ENCODE measurements at places on chromosomes 3 and 15. TPM values are rescaled to one million over a fixed set of nuclear protein-coding genes. Genes with fewer than 3 reads are reported as not detected.

Gene GLDN
- 0.49 TPM for total RNA-seq

DNA sequence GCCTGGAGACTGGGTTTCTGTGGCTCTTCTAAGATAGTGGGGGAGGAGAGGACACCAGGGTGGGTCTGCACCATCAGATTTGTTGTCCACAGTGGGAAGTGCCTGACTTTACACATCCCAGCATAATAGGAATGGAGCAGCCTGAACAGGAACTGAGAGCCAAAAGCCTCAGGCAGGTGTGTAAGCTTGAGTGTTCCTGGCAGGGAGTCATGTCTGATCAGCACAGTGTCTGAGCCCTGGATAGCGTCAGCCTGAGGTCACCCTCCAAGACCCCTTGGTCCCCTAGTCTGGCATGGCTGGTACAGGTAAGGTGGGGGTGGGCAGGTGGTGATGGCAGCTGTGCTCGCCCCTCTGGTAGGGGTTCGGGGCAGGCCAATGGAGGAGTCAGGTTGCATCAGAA is 20.2 kb downstream of the INSYN1 start:
- no peak for DNase-seq

Gene TTLL13
- total RNA-seq, result 0.47 TPM

DNA sequence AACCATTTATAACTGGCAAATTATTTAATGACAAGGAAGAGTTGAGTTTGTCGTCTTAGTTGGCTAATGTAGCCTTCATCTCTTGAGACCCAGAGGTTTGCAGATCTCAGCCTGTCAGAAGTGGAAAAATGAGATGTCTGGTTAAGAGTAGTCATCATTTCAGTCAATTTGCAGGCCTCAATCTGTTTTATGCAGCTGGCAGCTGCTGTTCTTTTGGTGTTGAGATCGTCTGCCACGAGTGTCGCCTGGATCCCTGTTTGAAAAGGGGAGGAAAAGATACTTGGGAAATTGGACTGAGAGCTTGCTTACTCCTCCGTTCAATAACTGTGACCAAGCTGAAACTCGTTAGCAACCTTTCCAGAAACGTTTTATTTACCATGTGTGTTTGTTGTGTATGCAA is 2.3 kb downstream of the PHLDB2 start:
- DNase-seq, result no peak

Gene GUCA1C
- total RNA-seq, result not detected

DNA sequence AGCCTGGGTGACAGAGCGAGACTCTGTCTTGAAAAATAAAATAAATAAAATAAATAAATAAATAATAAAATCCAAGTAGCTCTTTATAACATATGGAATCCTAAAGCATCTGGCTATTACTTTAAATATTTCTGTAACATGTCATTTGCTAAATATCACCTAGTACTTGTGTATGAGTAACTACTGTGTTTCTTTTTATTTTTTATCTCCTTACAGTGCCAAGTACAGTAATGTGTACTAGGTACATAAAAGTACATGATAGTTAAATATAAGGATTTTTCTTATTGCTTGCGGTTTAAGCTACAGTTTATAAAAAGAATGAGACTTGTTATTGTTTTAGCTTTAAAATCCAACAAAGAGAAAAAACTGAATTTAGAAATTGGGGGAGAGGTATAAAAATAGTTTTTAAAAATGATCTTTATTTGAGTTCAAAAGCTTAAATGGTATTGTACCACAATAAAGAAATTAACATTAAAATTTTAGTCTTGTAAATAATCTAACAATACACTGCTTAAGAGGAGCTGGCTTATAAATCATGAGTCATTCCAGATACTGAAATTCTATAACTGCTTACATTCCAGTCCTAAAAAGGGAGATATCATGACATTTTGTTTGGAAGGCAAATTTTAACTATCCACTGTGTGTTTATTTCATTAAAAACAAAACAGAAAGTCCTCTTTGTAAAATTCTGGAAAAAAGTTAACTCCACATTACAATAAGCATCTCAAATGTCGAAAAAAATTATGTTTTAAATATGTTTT is 73.1 kb downstream of the FGF7 start:
- DNase-seq, result no peak

Gene CMTM7
- 18.0 TPM for total RNA-seq

DNA sequence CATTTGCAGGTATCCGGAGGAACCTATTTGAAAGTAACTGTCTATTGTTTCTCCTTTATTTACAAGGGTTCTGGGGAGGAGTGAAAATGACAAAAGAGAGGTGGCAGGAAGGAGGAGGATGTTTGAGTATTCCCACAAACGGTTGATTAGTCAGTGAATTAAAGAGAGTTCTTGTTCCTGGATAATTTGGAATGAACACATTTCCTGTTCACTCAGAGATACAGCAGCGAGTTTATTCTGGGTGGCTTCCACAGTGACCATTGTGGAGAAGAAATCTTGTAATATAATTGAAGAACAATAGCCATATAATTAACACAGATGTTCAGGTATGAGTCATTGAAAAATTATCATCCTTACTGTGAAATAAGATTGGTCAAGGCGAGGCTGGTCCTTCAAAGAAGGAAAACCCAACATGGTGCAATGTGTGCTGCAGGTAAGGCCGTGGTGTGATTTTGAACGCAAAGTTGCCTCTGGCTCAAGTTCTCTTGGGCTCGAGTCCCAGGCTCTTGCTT is 77.3 kb downstream of the NFKBIZ start:
- no peak for DNase-seq

Gene PDZRN3
- total RNA-seq, result 42.9 TPM

All from mesothelial cell of epicardium (in vitro differentiated cells).